ENCODE measurements at places on chromosomes 1 and 21. TPM values are rescaled to one million over a fixed set of nuclear protein-coding genes. Genes with fewer than 3 reads are reported as not detected.

Gene OR6N1
- total RNA-seq: not detected

- H3K36me3 ChIP-seq: no peaks in the 10 kb centered on the region
- H3K4me3 ChIP-seq: no peak overlapping the region
- no peak overlapping the region for H3K27ac ChIP-seq
- peaks cover 25% of the 10 kb centered on the region for H3K4me1 ChIP-seq
- no peak for DNase-seq
These were observed 39.8 kb downstream of the RIMS3 start for GRCh38 chr1:40625476-40626382.

DNA sequence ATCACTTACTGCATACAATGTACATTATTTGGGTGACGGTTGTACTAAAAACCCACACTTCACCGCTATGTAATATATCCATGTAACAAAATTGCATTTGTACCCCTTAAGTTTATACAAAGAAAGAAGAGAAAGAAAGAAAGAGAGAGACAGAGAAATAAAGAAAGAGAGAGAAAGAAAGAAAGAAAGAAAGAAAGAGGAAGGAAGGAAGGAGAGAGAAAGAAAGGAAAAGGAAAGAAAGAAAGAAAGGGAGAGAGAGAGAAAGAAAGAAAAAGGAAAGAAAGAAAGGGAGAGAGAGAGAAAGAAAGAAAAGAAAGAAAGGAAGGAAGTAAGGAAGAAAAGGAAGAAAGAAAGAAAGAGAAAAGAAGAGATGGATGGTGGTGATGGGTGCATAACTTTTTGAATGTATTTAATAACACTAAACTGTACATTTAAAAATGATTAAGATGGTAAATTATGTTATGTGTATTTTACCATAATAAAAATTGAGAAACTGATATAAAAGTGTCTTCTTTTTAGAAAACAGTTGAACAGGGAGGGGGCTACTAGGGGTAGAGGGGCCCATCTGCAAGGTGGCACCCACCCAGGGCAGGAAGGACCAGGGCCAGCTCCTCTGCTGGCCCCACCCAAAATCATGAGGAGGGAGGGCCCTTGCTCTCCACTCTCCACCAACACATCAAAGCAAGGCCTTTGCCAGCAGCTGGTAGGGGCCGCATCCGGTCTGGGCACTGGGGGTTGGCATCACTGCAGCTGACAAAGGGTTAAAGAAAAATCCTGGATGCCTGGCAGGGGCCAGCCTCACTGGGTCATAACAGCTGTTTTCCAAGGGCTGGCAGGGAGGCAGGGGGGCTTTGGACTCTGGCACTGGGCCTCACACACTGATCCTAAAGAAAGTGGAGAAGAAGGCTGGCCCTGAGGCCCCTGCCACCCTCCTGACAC is 153.9 kb upstream of the EDN2 start:
- H3K27ac ChIP-seq: no peak overlapping the region
- H3K36me3 ChIP-seq: no peaks in the 10 kb centered on the region
- no peak overlapping the region for H3K4me3 ChIP-seq

- H3K4me1 ChIP-seq: no peaks in the 10 kb centered on the region
- H3K27ac ChIP-seq: no peak overlapping the region
- H3K36me3 ChIP-seq: no peaks in the 10 kb centered on the region
- no peaks in the 10 kb centered on the region for H3K27me3 ChIP-seq
- no peak overlapping the region for H3K4me3 ChIP-seq
These were observed 208.5 kb downstream of the TTLL7 start for GRCh38 chr1:83790446-83790845.

Gene PCAT6
- total RNA-seq: 0.91 TPM

DNA sequence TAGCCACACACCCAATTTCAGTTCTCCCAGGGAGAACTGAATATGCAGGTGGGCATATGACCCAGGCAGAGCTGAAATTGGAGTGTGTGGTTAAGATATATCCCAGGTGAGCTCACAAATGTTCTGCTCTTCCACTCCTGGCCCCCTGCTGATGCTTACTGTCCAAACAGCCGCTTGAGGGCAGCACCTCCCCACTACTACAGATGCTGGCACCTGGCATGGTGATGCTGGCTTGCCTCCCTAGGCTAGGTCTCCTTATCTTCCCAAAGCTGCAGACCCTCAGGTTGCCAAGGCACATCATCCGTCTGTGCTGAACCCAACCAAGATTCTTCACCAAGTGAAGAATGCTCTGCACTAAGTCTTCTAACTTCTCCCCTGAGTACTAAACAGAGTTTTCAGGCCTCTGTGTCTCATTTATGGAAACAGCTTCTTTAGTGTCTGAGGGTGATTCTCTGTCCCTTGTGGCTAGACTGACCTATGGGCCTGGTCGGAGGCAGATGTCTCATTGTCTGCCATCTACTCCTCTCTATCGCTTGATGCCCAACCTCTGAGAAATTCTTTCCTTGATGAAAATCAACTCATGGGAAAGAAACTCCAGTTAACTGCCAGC is 27.2 kb downstream of the XCL1 start:
- peak; percentile 54 for DNase-seq
- H3K36me3 ChIP-seq: no peaks in the 10 kb centered on the region
- H3K27ac ChIP-seq: no peak overlapping the region

GRCh38 chr1:206010060-206010459 is 6.9 kb upstream of the RAB7B start:
- no peak overlapping the region for H3K4me3 ChIP-seq
- H3K4me1 ChIP-seq: peaks cover 8% of the 10 kb centered on the region
- H3K27me3 ChIP-seq: no peaks in the 10 kb centered on the region
- no peak overlapping the region for H3K27ac ChIP-seq
- H3K36me3 ChIP-seq: no peaks in the 10 kb centered on the region
- DNase-seq: no peak

Gene SPRR2E
- total RNA-seq: not detected

- no peak for DNase-seq
- no peaks in the 10 kb centered on the region for H3K4me1 ChIP-seq
- no peaks in the 10 kb centered on the region for H3K27me3 ChIP-seq
- no peaks in the 10 kb centered on the region for H3K36me3 ChIP-seq
- H3K4me3 ChIP-seq: no peak overlapping the region
These were observed 56.3 kb upstream of the GALNT2 start for GRCh38 chr1:230010603-230011332.

DNA sequence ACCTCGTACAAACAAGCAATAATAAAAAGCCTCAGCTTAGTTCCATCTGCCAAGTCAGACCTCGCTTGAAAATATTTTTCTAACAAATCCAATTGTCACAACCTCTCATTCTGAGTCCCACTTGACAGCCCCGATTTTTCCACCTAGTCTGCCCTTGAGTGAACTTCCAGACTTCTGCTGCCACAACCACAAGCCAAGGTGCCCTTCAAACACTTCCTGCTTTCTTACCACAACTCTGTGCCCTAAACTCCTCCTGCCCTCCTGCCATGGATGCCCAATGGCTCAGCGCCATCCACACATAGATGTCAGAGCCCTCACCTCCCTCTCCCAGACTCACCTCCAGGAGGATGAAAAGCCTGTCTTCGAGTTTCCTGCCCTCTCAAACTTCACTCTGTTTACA is 3.9 kb downstream of the TMPRSS2 start:
- H3K27ac ChIP-seq: no peak overlapping the region
- no peaks in the 10 kb centered on the region for H3K36me3 ChIP-seq
- peaks cover 4% of the 10 kb centered on the region for H3K4me1 ChIP-seq
- H3K27me3 ChIP-seq: peaks cover 35% of the 10 kb centered on the region

GRCh38 chr1:93490357-93490756 is 42.4 kb downstream of the FNBP1L start:
- H3K27me3 ChIP-seq: no peaks in the 10 kb centered on the region
- H3K27ac ChIP-seq: no peak overlapping the region
- DNase-seq: no peak
- H3K4me3 ChIP-seq: no peak overlapping the region
- no peaks in the 10 kb centered on the region for H3K4me1 ChIP-seq
- no peaks in the 10 kb centered on the region for H3K36me3 ChIP-seq

- H3K27me3 ChIP-seq: no peaks in the 10 kb centered on the region
- H3K27ac ChIP-seq: no peak overlapping the region
- no peak for DNase-seq
- H3K36me3 ChIP-seq: no peaks in the 10 kb centered on the region
- H3K4me1 ChIP-seq: no peaks in the 10 kb centered on the region
These were observed 881.0 kb downstream of the AMY1C start for GRCh38 chr1:104630567-104631149.

Gene S1PR1
- total RNA-seq: 397 TPM

Data from CD4-positive, alpha-beta T cell (primary cell).